ENCODE measurements at places on chromosomes 5 and 9. TPM values are rescaled to one million over a fixed set of nuclear protein-coding genes. Genes with fewer than 3 reads are reported as not detected.

DNA sequence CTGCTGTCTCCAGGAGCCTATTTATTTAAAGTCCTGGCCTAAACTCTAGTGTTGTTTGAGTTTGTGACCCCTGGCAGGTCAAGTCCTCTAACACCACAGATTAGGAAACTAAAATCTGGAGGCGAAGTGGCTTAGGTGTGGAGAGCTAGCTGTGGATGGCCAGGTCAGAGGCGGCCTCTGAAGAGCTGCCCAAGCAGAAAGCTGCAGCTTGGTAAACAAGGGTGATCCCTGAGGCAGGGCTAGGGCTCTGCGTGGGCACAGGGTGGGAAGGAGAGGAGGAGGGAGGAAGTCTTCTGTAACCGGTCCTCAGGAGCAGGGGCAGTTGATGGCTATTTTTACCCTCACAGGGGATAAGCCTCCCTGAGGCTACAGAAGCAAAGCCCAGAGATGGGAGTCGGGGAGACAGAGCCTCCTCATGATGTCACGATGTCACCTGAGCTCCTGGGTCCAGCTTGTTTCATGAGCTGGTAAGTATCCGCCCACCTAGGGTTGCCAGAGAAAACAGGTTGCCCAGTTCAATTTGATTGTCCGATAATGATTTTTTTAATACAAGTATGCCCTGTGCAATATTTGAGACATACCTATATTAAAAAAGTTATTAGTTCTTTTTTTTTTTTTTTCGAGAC is 25.9 kb upstream of the BOD1 start:
- DNase-seq: peak; percentile 78

DNA sequence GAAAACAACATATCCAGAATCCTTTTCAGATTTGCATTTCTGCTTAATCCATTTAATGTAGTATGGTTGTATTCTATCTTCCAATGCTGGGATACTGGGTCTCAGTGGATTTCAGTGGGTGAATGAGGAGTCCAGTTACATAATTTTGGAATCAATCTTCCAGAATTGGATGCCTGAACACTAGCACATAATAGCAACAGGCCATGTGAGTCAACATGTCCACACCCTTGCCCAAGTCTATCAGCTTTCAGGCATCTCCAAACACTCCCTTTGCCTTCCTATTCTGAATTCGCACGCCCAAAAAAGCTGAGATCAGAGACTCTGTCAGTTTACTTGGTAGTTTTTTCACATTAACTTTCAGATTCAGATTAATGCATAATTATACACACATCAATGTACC is 202.6 kb downstream of the TSSK1B start:
- DNase-seq: no peak

DNA sequence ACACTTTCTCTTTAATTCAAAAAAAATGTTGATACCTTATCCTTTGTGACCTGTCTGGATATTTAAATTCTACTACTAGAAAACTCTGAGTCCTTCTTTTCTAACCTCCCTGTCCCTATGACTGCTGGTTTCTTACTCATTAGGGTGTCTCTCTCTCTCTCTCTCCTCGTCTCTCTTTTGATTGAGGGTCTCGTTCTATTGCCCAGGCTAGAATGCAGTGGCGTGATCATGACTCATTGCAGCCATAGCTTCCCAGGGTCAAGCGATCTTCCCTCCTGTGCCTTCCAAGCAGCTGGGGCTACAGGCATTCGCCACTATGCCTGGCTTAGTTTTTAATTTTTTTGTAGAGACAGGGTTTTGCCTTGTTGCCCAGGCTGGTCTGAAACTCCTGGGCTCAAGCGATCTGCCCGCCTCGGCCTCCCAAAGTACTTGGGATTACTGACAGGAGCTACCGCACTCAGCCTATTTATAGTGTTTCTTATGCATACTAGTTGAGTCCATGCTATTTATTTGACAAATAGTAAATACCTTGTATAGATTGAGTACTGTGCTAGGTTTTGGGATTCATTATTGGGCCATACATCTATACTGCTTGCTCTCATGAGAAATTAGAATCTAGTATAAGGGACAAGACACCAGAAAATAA is 61.9 kb downstream of the NSD1 start:
- no peak for DNase-seq

GRCh38 chr5:10377081-10377480 is 23.6 kb downstream of the MARCHF6 start:
- DNase-seq: no peak

DNA sequence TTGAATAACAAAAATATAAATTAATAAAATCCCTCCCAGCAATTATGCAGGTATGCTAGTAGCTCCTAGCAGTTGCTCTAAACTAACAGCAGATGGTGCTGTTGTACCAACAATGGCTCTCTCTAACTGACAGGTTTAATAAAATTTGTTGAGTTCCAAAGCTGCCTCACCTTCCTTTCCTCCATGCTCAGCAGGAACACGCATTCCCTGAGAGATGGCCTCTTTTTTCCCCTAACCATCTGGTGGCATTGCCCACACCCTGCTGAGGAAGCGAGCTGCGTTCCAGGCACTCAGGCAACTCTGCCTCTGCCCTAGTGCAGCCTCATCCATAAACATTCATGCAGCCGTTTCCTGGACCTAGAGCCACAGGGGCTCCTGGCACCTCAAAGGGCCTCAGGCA is 106.2 kb downstream of the KLHL3 start:
- no peak for DNase-seq

- DNase-seq: peak; percentile 80
Observed at GRCh38 chr5:181188700-181189362, 16.2 kb downstream of the TRIM7 start.

DNA sequence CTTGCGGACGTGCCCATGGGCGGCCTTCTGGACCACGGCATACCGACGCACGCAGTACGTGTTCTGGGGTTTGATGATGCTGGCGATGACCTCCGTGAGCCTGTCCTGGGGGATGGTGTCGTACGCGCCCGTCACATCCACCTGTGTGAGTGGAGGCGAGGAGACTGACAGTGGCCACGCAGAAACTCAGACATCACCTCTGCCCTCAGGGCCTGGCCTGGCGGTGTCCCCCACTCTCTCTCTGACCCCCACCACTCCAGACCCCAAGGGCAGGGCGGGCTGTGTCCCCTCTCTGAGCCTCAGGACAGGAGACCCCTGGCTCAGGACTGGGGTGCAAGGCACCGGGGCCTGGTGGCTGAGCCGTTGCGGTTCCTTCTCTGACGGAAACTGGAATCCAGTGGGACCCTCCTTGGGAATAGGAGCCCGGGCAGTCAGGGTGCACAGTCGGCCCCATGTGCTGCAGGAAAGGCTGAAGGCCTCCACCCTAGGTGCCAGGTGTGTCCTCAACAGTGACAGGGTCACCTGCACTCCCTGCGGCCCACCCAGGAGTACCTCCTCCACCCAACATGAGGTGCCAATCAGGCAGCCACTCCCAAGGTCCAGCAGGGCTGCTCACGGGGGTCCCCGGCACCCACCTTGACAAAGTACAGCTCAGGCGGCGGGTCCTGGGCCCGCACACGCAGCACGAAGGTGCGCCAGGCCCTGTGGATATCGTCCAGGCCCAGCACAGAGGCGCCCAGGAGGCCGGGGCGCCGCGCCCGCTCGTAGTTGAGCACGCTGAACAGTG is 16.0 kb downstream of the TERT start:
- no peak for DNase-seq

GRCh38 chr5:132221781-132222648 is 5.6 kb downstream of the P4HA2 start:
- DNase-seq: no peak

GRCh38 chr5:72749362-72749997 is 67.0 kb upstream of the TNPO1 start:
- DNase-seq: no peak

GRCh38 chr9:69809304-69809863 is 11.2 kb upstream of the CFAP95 start:
- no peak for DNase-seq

DNA sequence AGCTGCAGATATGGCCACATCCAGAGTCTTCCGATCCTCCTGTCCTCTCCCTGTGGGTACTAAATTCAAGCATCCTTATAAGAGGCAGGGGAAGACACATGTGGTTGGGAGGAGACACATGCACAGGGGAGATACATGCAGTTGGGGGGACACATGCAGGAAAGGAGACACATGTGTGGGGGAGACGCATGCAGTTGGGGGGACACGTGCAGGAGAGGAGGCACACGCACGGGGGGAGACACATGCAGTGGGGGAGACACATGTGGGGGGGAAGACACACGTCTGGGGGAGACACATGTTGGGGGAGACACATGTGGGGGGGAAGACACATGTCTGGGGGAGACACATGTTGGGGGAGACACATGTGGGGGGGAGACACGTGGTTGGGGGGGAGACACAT is 21.2 kb upstream of the OLFM1 start:
- DNase-seq: no peak

- no peak for DNase-seq
Observed at GRCh38 chr9:72460342-72461312, 60.8 kb upstream of the TMC1 start.

DNA sequence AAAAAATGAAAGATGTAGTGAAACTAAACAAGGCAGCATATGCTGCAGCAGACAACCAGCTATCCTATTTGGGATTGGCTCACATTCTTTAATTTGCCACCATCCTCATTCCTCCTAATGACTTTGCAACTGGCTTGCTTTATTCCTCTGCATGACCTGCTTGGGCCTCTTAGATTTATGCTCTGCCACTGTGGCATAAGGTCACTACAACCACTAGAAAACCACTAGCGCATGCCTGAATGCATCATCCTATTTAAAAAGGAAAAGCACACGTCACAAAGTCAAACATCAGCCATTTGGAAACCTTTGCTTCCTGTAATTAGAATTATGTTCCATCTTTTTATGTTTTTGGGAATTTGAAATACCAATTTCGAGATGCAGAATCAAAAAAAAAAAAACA is 40.8 kb upstream of the CCDC152 start:
- DNase-seq: no peak

- no peak for DNase-seq
Observed at GRCh38 chr9:124776618-124776953, 347 bp upstream of the OLFML2A start.

GRCh38 chr9:113602126-113603047 is 138.9 kb downstream of the RGS3 start:
- peak; percentile 87 for DNase-seq

DNA sequence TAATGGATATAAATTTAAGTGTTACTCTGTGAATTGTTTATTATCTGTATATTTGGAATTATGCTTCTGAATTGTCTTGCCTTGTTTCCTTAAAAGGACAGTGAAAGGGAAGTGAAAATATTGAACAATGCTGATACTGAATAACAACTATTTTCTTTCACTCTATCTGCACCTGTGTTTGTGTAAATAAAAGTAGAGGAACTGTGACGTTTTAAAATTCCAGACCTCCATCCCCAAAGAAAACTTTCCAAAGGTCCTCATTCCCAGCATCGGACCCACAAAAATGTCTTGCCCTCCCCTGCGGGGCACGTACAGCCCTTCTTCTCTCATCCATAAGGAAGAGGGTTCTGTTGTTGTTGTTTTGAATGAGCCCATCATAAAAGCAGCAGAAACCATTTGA is 100.0 kb downstream of the NLN start:
- DNase-seq: no peak

DNA sequence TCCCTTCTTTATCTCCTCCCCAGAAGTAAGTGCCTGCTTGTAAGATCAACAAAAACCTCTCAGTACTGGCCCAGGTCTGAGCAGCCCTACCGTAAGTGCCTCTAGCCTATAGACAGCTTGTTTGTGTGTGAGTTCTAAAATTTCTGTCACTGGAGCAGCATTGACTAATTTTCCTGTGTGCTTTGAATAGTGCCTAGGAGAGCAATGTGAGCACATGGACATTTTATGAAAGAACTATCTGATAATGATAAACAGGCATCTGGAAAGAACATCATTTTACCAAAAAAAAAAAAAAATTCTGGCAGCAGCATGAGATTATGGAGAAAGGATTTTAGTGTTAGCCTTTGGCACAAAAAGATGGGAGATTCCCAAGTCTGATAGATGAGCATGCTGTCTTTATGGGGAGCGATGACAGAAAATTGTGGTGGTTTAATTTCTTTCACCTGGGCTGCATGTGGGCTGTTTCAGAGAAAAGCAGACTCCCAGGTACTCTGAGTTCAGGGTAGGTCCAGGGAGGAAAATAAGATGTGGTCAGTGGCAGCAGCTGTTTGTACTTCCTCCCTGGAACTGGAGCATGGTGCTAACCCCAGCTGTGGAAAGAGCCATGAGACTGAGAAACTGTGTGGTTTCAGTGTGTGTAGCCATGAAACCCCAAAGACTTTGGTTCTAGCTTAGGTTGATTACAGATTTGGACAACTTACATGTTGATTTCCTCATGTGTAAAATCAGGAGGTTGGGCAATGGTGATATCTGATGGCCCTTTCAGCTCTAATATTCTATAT is 419.9 kb downstream of the NTRK2 start:
- no peak for DNase-seq

- no peak for DNase-seq
Observed at GRCh38 chr9:71384343-71384742, 262.9 kb upstream of the TRPM3 start.

DNA sequence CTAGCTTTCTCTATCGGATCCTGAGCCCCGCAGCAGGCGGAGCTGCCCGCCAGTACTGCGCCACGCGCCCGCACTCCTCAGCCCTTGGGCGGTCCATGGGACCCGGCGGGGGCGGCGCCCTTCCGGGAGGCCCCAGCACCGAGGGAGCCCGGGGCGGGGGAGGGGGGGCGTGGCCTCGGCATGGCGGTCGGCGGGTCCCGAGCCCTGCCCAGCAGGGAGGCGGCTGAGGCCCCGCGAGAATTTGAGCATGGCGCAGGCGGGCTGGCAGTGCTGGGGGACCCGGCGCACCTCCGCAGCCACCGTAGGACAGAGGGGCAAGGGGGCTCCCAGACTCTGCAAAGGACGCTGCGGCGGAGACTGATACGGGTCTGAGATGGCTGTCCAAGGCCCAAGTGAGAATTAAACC is 6.8 kb downstream of the ZDHHC11B start:
- DNase-seq: no peak

- no peak for DNase-seq
Observed at GRCh38 chr9:121906074-121906870, 186.8 kb downstream of the TTLL11 start.

- no peak for DNase-seq
Observed at GRCh38 chr5:171715551-171715950, 70.1 kb upstream of the SMIM23 start.

Gene FGF10
- 0.08 TPM for total RNA-seq

Gene GPR150
- 0.23 TPM for total RNA-seq

Gene GCNT4
- total RNA-seq: 0.25 TPM
